ENCODE measurements at places on chromosomes 4 and X.

- DNase-seq, result peak; percentile 29
Observed at GRCh38 chrX:101685923-101686322, 26.3 kb upstream of the ARMCX2 start.

DNA sequence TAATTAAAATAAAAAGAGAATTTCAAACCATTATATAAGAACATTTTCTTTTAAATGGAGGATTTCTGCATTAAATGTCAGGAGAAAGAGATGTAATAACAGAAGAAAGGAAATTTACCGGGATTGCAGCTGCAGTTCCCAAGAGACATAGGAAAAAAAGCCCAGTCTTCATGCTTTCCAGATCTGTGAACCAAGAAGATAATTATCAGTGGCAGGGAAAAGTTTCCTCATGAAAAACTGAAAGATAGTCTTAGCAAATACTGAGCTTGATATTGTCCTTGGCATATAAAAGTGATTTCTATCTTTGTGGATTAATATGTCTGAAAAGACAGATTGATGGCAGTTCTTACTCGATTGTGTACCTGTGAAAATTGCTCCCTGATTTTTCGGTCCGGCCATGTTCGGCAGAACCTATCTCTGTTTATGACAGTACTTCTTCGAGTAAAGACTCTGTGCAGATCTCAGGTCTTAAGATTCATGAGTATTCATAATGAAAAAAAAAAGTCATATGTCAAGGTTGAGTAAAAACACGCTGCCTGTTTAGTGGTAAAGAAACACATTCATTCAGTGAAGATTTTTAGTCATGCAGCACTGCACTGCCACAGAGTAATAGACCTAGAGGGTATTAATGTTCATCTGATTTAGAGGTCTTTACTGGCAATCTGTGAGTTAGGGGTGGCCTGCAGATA, 29.6 kb downstream of the SPARCL1 start:
- DNase-seq, result no peak

DNA sequence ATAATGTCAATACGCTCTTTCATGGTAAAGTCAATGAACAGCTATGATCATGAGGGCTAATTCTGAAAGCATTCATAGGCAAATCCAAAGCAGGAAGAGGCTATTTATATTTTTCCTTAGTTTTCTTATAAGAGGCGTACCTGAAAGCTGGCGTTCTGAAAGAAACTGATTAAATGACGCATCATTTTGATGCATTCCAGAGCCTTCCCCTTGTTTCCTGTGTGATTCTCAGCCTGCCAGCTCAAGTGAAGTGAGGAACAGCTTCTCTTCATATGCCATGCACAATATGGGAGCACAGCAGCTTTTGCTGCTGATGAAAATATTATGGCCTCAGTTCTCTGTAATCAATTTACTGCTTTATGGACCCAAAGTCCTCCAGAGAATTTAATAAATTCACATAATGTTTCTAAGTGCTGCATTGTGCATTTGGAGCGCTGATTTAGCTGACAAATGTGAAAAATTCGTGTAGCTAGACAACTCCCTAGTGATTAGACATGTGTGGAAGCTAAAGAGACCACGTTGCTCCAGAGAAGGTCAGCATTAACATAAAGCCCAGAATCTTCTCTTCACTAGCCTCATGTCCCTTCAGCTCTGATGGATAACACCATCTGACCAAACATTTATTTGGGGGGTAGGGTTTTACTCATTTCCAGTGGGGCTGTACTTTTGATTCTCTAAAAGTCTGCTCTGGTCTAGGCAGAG, 110.8 kb downstream of the GPAT3 start:
- DNase-seq, result no peak

- DNase-seq, result peak; percentile 61
Observed at GRCh38 chr4:140653718-140654494, 85.1 kb upstream of the UCP1 start.

GRCh38 chrX:71098302-71098701, 2.7 kb downstream of the FOXO4 start:
- DNase-seq, result peak; percentile 23

DNA sequence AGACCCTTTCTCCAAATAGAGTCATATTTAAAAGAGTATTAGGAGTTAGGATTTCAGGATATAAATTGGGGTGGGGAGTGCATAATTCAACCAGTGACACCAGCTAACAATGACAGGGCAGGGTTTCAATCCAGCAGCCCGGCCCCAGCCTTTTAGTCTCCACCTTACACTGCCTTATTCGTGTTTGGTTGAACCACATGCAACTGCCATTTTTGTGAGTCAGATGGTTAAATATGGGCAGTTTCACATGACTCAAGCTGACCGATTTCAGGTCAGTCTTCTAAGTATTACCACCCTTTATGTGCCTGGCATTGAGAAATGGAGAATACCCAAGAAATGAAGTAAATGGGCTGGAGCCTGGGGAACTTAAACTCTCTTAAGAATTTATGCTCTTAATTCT, 102.8 kb downstream of the STOX2 start:
- peak; percentile 42 for DNase-seq

GRCh38 chr4:143338313-143338712, 1.6 kb downstream of the GAB1 start:
- DNase-seq, result peak; percentile 8

GRCh38 chr4:183185559-183185958, 86.5 kb downstream of the WWC2 start:
- no peak for DNase-seq

GRCh38 chr4:55216863-55217635, 91.7 kb upstream of the KDR start:
- DNase-seq, result peak; percentile 24

GRCh38 chrX:30830326-30830943, 58.6 kb downstream of the TAB3 start:
- DNase-seq, result peak; percentile 16

DNA sequence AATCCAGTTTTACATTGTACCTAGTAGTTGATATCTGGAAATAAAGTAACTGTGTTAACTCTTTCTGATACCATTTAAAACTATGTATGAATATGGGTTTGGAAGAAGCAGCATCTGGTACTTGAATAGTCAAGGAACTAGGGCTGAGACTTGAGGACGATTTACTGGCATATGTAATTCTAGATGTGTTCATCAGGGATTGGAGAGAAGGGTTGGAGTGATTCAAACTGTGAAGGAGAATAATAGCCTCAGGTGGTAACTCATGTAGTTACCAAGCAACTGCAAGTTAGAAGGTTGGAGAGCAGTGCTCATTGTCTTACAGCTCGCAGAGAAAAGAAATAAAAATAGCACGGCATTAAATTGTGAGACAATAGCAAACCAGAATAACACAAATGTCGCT, 29.5 kb upstream of the TXLNG start:
- no peak for DNase-seq

DNA sequence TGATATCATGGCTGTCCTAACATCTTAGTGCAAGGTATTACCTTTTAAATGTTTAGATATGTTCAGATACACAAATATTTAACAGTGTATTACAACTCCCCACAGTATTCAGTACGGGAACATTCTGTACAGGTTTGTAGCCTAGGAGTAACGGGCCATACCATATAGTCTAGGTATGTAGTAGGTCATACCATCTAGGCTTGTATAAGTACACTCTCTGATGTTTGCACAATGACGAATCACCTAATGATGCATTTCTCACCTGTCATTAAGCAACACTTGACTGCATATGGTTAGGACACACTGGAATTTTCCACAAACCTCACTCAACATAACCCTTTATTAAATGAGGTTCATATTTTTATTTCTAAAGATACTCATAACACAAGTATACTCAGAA, 67.7 kb downstream of the THOC2 start:
- DNase-seq, result peak; percentile 17
